ENCODE measurements at places on chromosomes 2 and 18. TPM values are rescaled to one million over a fixed set of nuclear protein-coding genes. Genes with fewer than 3 reads are reported as not detected.

The EN1 gene
- not detected for total RNA-seq

The TSN gene
- total RNA-seq: 58.8 TPM

DNA sequence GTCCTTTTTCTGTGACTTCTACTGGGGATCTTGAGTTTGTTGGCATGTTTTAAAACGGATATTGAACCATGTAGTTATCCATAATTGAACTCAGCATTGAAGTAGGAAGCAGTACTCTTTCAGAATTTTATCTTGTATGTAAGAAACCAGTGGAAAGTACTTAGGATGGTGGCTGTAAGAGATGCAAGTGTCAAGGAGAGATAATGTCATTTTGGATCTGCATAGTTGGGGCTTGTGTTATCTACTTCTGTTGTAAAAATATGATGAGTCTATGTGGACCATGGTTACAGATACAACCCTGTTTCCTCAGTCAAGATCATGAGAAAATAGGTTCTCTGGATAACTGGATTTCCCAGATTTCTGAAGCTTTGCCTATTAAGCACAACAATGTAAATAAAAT, 113.7 kb downstream of the NAB1 start:
- no peak for DNase-seq

DNA sequence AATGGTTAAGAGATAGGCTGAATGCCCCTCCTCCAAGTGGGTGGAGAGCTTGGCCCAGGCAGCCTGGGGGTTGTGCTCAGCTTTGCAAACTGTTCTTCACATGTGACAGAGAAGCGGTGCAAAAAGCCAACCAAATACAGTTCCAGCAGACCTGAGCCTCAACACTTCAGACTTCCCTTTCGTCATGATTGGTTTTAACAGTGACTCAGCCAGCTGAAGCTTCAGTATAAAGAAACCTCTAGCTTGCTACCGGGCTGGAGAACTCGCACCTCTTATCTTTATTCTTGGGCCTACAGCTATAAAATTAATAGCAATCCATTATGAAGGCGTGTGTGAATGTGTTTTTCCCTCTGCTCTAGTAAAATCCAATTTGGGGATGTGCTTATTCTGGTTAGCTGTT, 20.0 kb downstream of the SETBP1 start:
- DNase-seq: no peak

DNA sequence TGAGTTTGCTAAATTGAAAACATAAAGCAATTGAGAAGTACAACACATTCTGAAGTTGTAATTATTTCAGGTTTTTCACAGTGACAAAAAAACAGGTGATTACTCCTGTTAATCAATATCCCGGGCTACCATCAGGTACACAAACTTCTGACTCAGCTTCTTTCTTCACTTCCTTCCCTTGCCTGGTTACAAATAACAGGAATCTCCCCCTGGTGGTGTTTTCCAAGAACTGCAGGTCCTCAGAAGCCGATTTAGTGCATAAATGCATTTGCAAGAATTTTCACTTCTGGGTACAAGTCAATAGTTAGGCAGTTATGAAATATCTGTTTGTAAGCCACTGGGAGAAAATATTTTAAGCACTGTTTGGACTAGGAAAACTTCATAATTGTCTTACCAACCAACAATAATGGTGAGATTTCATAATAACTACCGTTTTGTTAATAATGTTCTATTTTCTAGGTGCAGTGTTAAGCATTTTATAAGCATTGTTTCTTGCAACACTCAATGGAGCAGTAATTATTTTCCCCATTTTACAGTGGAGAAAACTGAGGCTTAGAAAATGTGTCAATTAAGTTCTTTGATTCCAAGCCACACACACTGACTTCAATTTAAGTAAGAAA, 12.4 kb upstream of the GMCL1 start:
- DNase-seq: peak; percentile 74

GRCh38 chr2:120511536-120511935, 165.6 kb downstream of the INHBB start:
- no peak for DNase-seq

DNA sequence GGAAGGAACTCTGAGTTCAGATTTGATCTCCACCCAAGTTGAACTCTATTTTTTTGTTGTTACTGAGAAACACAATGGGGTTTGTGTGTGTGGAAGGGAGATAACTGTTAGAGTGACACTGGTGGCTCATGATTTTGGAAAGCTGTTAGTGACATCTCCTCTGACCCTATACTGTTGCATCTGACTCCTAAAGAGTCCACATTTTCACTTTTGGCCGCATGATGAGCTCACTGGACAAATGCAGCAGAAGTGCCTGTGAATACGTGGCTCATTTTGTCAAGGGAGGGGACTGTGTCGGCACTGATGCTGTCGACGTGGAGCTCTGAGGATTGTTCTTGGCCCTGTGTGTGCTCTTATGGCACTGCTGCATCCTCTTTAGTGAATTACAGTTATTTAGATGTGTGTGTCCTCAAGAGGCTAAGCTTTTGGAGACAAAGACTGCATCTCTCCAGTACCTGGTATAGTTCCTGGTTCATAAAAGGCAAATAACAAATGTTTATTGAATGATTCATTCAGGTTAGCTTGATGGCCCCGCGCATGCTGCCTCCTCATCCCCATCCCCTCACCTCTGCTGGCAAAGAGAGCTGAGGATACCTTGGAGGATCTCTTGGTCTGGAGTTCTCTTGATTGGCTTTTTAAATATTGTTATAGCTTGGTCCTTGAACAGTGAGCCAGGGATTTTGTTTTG, 135.4 kb downstream of the PHLPP1 start:
- DNase-seq: no peak
